Posterior vena cava (tissue), 2 donors: ENCODE measurements at places on chromosomes 1 and 21. TPM values are rescaled to one million over a fixed set of nuclear protein-coding genes. Genes with fewer than 3 reads are reported as not detected.
A peak's percentile ranks its signal among the peaks of the same experiment; 100 is the strongest.

GRCh38 chr1:245572709-245573108 is 417.9 kb downstream of the KIF26B start:
- no peak for DNase-seq

DNA sequence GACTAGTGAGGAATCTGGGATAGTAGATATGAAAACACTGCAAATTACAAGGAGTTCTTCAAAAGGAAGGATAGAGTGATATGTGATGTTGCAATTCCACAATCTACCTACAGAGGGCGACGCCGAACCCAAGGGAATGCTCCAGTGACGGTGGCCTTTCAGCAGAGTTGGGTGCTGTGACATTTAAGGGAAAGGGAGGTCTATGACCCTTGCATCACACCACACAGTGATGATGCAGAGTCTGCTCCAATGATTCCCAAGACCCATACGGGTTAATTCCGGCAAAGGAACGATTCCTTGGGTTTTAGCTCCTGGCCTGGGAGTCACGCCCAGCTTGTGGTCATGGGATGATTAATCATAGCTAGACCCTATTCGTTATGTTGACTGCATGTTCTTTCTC is 123.0 kb upstream of the IGSF21 start:
- DNase-seq: no peak

DNA sequence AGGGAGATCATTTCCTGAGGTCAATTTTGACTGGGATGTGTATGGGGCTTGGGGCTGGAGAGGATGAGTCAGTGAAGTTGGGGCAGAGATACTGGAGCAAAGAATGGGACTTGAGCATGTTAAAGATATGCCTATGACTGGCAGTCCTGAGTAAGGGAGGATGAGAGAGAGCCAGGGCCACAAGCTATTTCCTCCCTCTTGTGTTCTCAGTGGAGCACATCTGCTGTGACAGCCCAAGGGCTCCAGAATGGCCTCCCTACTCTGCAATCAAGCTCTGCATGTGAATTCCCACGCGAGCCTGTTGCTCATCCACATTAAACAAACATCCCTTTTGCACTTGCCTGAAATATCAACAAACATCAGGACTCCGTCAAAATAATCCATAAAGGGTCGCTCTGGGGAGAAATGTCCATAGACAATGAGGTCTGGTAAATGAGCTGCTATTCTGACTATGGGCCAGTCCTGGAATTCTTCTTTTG is 9.2 kb downstream of the ADCY10 start:
- no peak for DNase-seq

DNA sequence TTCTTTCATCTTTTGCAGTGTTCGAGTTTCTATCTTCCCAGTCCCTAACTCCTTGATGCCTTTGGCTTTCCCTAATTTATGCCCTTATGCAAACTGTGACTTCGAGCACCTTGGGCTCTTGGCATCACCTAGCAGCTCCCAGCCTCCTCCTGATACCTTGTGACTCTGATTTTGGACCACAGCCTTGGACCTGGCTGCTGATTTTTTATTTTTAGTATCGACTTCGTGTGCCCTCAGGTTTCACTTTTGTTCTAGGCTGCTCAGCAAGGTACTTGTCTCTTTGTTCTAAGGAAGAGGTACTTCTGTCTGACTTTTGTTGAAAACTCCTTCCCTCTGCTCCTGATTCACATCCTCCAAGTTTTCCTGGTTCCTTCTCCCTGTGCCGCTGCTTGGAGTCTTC is 69.6 kb upstream of the KCNK1 start:
- no peak for DNase-seq

GRCh38 chr1:6322161-6322560 is 61.3 kb upstream of the GPR153 start:
- DNase-seq: no peak

- DNase-seq: no peak
These were observed 149.4 kb downstream of the TRABD2B start for GRCh38 chr1:47847763-47848162.

GRCh38 chr1:245365095-245366020 is 210.6 kb downstream of the KIF26B start:
- DNase-seq: no peak

DNA sequence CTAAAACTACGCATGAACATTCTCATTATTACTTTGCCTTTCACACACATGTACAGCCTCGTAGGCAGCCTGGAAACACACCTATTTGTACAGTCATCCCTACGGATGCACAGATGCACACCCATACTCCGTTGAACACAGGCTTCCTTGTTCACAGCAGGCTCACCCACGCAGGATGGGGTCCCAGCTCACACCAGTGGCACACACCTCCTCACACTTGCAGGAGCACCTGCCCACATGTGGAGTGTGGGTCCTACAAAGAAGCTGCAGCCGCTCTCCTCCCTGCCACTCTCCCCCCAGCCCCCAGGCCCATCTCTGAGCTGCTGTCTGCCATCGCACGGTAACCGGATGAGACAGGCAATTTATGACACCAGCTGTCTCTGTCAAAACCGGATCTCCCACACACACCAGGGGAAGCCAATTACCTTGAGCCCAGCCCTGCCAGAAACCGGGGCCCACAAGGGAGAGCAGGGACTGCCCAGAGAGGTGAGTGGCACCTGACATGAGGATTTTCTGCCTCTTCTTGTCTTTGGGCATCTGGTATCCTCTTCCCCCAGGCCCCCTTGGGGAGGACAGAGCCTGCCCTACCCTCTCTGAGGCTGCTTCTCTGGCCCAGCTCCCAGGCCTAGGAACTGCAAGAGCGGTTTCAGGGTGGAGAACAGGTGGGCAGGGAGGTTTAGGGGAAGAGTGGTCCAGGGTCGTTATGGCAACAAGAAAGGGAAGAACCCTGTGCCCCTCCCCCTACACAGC is 175.4 kb downstream of the IGSF21 start:
- no peak for DNase-seq

- DNase-seq: no peak
These were observed 20.3 kb downstream of the FASLG start for GRCh38 chr1:172679000-172679772.

- no peak for DNase-seq
These were observed 55.9 kb downstream of the CLIC4 start for GRCh38 chr1:24801176-24801575.

GRCh38 chr1:9912264-9912936 is 2.3 kb upstream of the CTNNBIP1 start:
- DNase-seq: no peak

DNA sequence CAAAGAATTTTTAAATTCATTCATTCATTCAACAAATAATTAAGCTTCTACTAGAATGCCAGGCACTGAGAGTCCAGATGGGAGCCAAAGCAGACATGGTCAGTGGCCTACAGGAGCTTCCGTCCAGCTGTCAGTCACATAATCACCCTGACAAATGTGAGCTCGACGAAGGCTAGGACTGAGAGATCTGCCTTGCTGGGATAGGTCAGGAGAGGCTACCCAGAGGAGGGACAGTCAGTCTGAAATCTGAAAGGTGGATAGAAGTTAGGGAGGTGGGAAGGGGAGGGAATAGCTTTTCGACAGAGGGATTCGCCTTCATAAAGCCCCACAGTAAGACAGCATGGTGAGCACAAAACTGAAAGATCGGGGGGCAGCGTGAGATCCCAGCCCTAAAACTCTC is 8.3 kb downstream of the EPHX1 start:
- no peak for DNase-seq

DNA sequence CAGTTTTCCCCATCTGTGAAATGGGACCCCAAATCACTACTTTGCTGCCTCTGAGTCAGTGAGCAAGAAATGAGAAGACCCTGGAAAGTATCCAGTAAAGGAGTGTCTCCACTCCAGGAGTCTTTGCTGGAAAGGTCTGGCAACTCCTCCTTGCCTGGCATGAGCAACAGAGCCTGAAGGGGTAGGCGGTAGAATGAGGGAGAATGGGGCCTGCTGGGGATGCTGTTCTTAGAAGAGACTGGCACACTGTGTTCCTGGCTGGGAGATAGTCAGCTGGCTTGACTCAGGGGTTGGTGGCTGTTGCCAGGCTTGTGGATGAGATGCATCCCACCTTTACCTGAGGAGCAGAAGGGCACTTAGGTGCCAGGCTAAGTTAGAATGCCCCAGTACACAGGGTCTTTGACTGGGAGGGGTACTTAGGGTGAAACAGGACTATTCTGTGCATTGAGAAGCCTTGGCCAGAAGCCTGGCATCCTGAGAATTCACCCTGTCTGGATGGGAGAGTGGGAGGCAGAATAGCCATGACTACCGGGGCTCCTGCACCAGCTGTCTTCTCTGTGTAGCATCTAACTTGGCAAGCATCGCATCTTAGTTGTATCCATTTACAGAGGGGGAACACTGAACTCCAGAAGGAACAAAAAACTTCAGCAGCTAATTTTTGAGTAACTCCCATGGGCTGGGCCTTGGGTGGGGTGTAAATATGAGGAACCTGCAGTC is 2.5 kb downstream of the MFSD2A start:
- DNase-seq: no peak

DNA sequence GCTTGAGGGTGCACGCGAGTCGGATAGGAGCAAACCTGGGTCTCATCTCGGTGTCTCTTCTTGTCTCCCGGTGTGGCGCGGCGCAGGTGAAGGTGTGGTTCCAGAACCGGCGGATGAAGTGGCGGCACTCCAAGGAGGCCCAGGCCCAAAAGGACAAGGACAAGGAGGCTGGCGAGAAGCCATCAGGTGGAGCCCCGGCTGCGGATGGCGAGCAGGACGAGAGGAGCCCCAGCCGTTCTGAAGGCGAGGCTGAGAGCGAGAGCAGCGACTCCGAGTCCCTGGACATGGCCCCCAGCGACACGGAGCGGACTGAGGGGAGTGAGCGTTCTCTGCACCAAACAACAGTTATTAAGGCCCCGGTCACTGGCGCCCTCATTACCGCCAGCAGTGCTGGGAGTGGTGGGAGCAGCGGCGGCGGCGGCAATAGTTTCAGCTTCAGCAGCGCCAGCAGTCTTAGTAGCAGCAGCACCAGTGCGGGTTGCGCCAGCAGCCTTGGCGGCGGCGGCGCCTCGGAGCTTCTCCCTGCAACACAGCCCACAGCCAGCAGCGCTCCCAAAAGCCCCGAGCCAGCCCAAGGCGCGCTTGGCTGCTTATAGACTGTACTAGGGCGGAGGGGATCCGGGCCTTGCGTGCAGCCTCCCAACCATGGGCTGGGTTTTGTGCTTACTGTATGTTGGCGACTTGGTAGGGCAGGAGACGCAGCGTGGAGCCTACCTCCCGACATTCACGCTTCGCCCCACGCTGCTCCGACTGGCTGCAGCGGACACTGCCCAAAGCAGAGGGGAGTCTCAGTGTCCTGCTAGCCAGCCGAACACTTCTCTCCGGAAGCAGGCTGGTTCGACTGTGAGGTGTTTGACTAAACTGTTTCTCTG is 5.1 kb downstream of the HLX start:
- no peak for DNase-seq

DNA sequence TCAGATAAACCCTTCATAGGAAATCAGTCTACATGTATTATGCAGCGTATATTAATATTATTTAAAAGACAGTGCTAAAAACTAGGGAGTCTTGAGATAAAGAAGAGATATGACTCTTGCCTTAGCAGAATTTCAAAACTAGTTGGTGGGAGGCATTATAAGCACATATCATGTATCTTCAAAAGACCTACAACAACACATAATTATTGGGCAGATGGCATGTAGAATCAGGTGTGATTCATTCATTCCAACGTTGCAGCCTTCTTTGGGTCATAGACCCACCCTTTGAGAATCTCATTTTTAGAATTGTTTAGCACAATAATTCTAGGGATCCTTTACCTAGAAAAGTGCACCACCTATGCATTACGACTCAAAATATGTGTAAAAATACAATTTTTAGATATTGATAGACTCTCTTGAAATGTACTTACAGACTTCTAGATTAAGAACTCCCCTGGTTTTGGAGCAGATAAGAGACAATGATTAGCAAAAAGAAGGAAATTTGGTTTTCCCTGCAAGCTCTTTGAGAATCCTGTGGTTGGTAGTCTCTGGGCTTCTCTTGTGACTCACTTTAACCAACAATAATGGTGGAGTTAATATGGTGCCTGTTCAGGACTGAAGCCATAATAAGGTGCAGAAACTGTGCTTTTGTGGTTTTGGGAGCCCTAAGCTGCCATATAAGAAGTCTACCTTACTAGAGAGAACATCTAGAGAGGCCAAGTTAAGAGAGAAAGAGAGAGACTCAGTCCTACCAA is 85.3 kb upstream of the RGS4 start:
- no peak for DNase-seq

GRCh38 chr1:36211841-36212240 is 12.4 kb upstream of the THRAP3 start:
- DNase-seq: no peak

DNA sequence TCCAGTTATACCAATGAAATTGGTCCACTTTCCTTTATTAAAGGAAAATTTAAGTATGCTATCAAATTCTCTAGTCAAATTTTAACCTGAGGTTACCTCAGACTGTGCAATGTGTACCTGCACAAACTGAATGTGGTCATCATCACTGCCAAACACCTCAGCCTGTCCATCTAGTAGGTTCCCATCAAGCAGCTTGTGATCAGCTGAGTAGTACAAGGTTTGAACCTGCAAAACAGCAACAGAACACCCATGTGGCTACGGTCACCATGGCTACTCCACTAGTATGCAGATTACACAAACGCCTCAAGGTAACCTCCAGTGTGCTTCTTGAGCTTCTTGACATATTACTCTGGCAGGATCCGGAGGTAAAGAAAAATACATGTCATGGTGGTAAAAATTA is 11.6 kb downstream of the IVNS1ABP start:
- DNase-seq: no peak

DNA sequence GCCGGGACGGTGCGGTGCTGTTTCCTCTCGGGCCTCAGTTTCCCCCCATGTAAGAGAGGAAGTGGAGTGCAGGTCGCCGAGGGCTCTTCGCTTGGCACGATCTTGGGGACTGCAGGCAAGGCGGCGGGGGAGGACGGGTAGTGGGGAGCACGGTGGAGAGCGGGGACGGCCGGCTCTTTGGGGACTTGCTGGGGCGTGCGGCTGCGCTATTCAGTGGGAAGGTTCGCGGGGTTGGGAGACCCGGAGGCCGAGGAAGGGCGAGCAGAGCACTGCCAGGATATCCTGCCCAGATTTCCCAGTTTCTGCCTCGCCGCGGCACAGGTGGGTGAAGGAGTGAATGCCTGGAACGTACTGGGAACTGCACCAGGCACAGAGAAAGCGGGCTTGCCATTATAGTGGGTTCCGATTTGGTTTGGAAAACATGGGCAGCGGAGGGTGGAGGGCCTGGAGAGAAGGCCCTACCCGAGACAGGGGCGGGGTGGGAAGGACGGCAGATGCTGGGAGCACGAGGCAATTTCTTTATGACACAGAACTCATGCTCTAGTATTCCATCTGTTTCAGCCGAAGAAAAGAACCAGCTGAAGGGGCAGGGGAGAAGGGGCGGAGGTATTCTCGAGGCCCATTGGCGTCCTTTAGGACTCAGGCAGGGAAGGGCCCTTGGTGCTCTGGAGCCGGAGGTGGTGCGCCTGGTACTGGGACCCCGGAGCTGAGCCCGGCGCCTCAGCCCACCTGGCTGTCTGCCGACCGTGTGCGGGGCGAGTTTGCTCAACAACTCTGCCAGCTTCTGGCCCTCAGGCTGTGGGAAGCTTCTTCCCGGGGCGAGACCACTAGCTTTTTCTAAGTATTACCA is 960 bp downstream of the PCSK9 start:
- peak; percentile 80 for DNase-seq

CAPZB gene
- 277 TPM for total RNA-seq

CFHR3 gene
- total RNA-seq: 0.79 TPM

WASF2 gene
- 155 TPM for total RNA-seq

DISC1 gene
- total RNA-seq: 10.9 TPM

COL24A1 gene
- 0.38 TPM for total RNA-seq

TTC22 gene
- not detected for total RNA-seq

YIPF1 gene
- total RNA-seq: 13.8 TPM

MATN1 gene
- total RNA-seq: not detected

LAD1 gene
- total RNA-seq: 0.29 TPM
